Cortex of kidney (tissue), 1 donor: ENCODE measurements at places on chromosomes 13 and 19.

GRCh38 chr19:39518458-39518857, 3.5 kb downstream of the SELENOV start:
- no peak for DNase-seq

DNA sequence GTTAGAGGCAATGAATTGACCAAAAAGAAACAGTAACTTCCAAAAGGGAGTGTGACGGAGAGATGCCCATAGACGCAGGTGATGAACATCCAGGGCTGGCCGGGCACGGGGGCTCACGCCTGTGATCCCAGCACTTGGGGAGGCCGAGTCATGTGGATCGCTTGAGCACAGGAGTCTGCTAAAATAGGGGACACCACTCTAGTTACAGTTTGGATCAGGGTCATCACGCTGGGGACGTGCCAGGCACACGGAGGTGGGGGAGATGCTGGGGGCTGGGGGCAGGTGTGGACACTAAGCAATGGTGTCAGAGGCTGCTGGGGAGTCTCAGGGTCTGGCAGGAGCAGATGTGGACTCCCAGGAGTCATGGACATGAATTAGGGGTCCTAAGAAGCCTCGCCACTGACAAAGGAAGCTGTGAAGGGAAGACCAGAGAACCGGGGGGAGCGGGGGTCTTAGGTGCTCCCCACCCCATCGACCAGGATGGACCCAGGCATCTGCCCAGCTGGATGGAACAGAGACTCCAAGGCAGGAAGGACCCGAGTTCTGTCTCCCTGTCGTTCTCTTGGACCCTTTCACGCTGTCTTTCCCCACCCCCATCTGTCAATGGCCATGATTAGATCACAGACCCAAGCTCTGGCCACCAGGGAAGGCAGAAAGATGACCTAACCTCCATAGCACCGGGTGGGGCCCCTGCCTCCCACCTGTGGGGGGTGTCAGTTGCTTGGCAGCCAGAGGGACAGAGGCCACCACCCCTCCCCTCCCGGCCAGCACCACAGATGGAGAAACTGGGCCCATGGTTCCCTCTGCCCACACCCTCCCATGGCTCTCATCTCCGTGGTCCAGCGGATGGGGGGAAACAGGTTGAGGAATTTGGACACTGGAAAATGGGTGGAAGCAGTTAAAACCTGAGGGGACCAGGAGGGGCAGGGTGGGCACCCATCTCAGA, 19.6 kb downstream of the CCDC8 start:
- DNase-seq: no peak

- DNase-seq: no peak
Measured at GRCh38 chr19:6260912-6261650, 18.7 kb downstream of the MLLT1 start.

- no peak for DNase-seq
Measured at GRCh38 chr13:76638181-76638580, 248.0 kb downstream of the KCTD12 start.

DNA sequence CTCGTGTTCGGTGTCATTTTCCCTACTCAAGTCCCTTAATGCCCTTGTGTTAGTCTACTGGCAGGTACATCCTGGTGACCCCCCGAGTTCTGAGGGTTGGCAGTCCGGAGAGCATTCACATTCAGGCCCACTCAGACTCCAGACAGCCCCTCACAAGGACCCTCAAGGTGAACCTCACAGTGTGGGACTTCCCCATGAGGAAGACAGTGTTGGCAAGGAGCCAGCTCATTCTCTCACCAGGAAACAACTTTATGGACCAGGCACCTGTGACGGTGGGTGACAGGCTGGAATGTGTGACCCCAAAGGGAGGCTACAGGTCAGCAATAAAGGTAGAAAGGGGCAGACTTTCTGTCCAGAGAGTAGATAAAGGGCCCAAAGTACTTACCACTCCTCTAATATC, 24.5 kb downstream of the RDH8 start:
- DNase-seq: no peak

DNA sequence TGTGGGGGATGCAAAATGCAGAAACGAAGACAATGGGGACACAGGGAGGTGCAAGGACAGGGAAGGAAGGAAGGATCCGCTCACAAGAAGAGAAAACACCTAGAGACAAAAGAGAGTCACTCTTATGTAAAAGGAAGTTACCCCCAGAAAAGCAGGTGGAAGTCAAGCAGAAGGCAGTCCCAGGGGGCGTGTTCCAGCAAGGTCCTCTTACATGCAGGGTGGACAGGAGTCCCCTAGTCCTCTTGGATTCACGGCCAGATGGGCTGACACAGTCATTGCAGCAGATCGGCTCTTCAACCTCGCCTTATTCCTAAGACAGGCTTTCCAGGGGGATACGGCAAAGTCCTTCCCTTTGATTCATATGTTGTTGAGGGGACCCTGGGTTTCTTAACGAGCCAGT, 83.9 kb upstream of the SPATA13 start:
- no peak for DNase-seq

DNA sequence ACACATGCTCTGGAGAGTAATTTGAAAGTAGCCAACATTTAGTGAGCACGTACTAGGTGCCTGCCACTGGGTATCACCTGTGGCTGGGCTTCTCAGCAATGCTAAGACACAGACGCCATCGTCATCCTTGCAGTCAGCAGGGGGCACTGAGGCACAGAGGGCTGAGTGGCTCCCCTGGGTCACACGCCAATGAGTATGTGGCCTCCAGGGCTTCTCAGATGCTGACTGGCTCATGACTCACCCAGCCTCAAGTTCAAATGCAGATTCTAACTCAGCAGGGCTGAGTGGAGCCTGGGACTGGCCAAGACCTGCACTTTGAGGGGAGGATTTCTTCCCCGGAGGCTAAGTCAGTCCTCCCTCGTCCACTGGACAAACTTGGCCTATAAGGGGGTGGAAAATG, 115.1 kb upstream of the CACNA1A start:
- DNase-seq: no peak

- no peak for DNase-seq
Measured at GRCh38 chr19:42272535-42272897, 3.5 kb downstream of the CIC start.

- no peak for DNase-seq
Measured at GRCh38 chr19:33662391-33663092, 40.8 kb downstream of the CHST8 start.

DNA sequence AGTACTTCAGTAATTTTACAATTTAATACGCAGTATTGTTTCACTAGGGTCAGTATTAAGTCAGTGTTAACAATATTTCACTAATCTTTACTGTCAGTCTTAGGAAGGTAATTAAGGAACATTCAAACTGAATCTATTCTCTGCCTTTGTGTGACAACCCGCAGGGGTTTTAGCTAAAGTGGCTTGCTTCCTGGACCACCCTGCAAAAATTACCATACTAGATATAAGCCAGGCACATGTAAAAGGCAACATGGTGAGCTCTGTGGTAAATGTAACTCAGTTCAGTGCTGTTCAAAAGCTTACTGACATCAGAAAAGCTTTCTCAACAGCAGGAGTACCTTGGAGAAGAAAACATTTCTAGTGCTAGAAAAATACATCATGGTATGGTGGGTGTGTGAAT, 116.7 kb downstream of the FREM2 start:
- DNase-seq: no peak

DNA sequence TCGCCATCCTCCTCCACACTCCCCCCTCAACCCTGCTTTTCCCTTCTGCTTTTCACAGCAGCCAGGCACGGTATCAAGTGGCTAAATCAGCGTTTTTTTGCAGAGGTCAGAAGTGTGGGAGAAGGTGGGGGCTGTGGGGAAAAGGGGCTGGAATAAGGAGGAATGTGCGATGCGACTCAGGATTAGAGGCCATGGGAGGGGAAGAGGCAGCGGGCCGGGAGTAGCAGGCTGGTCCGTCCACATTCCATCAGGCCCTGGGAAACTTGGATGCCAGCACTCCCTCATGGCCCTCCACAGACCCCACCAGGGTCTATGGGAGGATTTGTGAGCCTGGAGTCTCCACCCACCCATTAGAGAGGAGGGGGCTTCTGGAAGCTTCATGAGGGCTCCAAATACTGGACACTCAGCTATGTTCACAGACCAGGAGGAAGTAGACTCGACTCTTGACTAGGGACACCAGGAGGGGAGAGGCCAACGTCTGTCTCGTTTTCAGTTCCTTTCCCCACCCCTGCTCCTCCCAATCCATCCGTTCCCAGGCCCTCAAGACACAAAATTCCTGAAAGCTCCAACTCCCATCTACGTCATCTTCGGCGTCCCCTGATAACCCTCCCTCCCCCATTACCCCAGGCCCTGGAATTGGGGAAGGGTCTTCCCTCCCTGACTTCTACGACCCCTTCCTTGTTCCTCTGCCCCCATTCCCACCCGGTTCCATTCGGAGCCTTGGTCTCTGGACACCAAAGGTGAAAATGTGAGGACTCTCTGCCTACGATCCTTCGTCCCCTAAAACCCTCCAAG, 3.3 kb upstream of the KCNC3 start:
- no peak for DNase-seq
